Activated CD4-positive, alpha-beta T cell treated with anti-CD3 and anti-CD28 coated beads for 1 hour (primary cell): ENCODE measurements at places on chromosomes 6 and 20.

- DNase-seq = no peak
Observed at GRCh38 chr6:8242885-8243284, 140.5 kb upstream of the EEF1E1 start.

DNA sequence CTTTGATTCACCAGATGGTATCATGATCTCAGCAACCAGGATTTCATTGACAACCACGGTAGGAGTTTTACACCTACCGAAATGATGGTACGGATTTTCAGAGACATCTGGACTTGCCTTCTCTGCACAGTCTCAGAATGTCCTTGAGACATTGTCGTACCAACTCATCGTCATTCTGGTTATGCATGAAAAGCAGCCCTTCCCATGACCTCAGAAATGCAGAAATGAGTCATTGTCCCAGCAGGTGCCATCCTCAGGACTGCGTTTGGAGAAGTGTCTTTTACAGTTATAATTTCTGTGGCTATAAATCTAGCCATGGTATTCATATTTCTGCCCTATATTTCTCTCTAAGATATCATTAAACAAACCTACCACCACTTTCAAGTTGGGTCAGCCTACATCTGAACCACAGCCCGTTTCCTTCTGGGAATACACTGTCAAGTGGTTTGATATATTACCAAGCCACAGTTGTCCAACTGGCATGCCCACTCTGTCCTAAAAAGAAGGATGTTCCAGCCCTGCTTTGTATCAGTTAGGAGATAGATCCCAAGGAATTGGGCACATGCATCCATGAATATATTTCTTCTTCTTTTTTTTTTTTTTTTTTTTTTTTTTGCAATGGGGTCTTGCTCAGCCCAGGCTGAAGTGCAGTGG, 7.5 kb upstream of the BFSP1 start:
- no peak for DNase-seq

- DNase-seq = no peak
Observed at GRCh38 chr6:76702187-76702586, 629.7 kb upstream of the IMPG1 start.

- DNase-seq = no peak
Observed at GRCh38 chr6:39909701-39910100, 24.6 kb downstream of the MOCS1 start.

- DNase-seq = no peak
Observed at GRCh38 chr6:3163248-3163594, 5.9 kb upstream of the TUBB2A start.

DNA sequence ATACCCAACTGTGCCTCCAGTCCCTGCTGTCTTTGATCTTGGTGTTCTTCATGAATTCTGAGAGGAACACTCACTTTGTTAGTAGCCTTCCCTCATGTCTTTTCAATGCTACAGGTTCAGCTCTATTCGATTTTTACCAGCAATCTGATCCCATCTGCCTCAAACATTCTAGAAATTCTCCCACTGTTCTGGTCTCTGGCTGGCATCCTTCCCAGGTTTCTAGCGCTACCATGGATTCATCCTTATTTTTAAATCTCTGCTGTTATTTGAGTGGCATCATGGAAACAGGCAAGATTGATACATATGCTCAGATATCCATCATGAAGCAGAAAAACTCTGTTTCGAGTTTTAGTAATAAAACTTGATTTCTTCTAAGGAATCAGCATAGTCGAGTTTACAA, 94.8 kb downstream of the GRM1 start:
- DNase-seq = no peak

DNA sequence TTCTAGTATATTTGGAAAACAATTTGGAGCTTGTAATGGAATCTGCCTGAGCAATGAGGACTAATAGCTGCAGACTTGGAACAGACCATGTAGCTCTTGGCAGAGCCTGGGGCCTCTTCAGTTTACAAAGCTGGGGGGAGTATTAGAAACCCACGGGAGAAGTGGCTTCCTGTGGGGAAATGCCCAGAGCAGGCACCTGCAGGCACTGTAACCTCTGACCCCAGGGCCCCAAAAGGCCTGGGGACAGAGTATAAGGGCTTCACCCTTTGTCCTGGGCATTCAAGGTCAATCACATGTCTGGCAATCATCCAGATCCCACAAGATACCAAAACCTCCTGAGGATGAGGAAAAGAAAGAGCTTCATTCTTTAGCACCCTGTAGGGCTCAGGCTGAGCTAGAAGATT, 19.4 kb downstream of the PKIG start:
- DNase-seq = no peak

GRCh38 chr6:30795549-30796293, 51.4 kb upstream of the IER3 start:
- DNase-seq = no peak

- DNase-seq = no peak
Observed at GRCh38 chr6:23842760-23843159, 283.3 kb upstream of the NRSN1 start.

DNA sequence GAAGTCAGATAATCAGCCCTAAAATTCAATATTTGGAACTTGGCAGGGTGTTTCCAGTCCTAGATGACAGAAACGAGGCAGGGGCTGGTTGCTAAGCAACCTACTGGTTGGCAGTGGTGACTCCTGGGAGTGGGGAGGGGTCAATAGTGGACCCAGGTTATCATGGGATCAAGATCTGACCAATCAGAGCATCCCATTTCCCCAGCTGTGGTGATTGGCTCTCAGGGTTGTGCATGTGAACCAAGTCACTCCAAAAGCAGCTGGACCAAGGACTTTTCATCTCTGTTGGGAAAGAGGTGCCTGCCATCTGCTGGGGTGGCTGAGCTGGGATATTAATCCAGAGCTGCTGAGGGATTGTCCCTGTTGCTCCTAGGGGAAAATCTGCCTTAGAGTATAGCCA, 253.4 kb downstream of the PREX1 start:
- no peak for DNase-seq

DNA sequence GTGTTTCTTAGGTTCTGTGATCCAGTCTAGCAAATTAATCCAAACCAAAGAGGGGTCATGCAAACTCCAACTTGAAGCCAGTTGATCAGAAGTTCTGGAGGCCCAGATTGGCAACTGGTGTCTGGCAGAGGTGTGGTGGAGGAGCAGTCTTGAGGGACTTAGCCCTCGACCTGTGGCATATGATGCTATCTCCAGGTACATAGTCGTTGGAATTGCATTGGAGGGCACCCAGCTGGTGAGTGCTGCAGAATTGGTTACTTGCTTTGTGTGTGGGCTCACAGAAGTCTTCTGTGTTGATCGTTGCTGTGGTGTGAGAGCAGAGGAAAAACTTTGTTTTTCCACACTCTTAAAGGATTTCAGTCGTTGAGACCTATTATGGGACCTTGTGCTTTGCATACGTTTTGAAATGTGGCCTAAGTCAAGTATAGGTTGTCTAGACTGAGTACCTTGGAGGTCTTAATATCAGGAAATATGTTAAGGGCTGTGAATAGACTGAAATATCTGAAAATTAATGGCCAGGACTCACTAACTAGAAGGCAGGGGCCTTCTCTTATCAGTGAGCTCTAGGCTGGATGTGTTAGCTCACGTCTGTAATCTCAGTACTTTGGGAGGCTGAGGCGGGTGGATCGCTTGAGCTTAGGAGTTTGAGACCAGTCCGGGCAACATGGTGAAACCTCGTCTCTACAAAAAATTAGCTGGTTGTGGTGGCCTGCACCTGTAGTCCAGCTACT, 7.8 kb downstream of the PANK2 start:
- DNase-seq = no peak
